ENCODE measurements at places on chromosomes 12 and 14. TPM values are rescaled to one million over a fixed set of nuclear protein-coding genes. Genes with fewer than 3 reads are reported as not detected.
A peak's percentile ranks its signal among the peaks of the same experiment; 100 is the strongest.

AQP2 gene
- total RNA-seq, result not detected

- no peaks in the 10 kb centered on the region for H3K36me3 ChIP-seq
- H3K4me1 ChIP-seq, result peaks cover 5% of the 10 kb centered on the region
Observed at GRCh38 chr12:94147991-94148738, at the start of gene PLXNC1. Gene PLXNC1 (plus strand): TSS chr12:94148577. CDS start chr12:94148972, 395 bp downstream.

DNA sequence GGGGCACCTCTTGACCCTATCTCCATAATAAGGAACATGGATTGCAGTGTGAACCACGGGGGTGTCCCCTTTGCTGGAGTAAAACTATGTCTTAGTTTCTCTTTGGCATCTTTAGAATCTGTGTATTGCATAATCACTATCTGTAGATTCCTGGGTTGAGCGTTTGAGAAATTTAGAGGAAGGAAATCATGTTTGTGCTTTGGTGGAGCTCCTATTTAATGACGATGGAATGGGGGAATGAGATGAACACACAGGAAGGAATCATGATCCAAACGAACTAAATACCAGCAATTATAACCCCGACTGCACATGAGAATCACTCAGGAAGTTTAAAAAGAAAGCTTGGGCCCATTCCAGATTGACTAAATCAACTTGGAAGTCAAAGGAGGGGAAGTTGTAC is 1.3 kb upstream of the MYG1 start:
- H3K36me3 ChIP-seq, result peaks cover 8% of the 10 kb centered on the region
- no peaks in the 10 kb centered on the region for H3K27me3 ChIP-seq
- DNase-seq, result no peak
- H3K4me3 ChIP-seq, result no peak overlapping the region

PRKAG1 gene
- total RNA-seq, result 18.2 TPM

ANKRD33 gene
- total RNA-seq, result not detected

- no peak for DNase-seq
- H3K36me3 ChIP-seq, result no peaks in the 10 kb centered on the region
- H3K27me3 ChIP-seq, result no peaks in the 10 kb centered on the region
- no peak overlapping the region for H3K4me3 ChIP-seq
- no peak overlapping the region for H3K27ac ChIP-seq
Observed at GRCh38 chr12:48536602-48537001, 11.2 kb downstream of the OR8S1 start.

DNA sequence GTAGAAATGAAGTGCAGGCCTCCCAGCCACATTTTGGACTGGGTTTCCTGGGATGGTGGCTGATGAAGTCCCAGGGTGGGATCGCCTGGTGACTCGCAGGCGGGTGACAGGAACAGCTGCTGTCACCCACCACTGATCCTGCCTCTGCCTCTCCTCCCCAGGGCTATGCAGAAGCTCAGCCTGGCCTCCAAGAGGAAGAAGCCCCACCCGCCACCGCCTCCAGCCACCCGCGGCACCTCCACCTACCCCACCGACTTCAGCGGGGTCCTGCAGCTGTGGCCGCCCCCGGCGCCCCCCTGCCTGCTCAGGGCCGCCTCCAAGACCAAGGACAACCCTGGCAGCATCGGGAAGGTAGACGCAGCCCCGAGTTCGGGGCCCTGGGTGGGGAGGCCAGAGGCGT is 28.3 kb downstream of the KIF26A start:
- no peak overlapping the region for H3K4me3 ChIP-seq
- DNase-seq, result no peak
- no peak overlapping the region for H3K27ac ChIP-seq
- no peaks in the 10 kb centered on the region for H3K4me1 ChIP-seq
- no peaks in the 10 kb centered on the region for H3K27me3 ChIP-seq

AEBP2 gene
- total RNA-seq, result 10.5 TPM

- no peak overlapping the region for H3K4me3 ChIP-seq
- H3K27me3 ChIP-seq, result no peaks in the 10 kb centered on the region
- DNase-seq, result peak; percentile 25
- H3K4me1 ChIP-seq, result no peaks in the 10 kb centered on the region
Observed at GRCh38 chr14:33589334-33589733, 361.5 kb downstream of the EGLN3 start.

KLRK1 gene
- total RNA-seq, result 0.32 TPM

DNA sequence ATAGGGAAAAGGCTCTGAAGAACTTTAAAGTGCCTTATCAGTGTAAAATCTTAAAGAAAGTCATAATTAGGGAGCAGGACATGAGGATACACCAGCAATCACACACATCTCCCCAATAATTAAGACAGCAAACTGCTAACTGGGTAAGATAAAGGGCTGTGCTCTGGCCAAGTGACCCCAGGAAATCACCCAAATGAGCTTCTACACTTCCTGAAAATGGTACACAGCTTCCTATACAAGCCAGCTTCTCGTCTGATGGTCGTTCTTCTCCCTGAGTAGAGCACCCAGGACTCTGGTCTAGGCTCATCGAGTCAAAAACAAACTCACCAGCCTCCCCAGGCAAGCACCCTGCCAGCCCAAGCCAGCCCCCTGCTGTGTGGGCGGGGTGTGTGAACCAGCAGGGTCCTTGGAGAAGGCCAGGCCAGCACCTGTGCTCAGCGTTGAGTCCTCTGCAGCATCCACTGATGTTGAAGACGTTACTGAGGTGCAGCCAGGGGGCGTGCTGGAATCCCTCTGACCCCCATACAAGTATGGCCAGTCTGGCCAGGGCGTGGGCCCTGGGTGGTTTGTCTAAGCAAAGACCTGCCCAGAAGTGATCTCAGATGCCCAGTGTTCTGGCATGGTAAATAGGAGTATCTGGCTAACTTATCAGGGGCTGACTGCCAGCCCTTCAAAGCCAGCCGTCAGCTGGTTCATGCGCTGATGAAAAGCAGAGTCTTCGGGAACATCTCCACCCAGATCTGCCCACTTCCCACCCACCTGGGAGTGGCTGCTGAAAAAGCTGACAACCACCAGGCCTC is 41.4 kb downstream of the ACTN1 start:
- H3K27me3 ChIP-seq, result no peaks in the 10 kb centered on the region
- no peak overlapping the region for H3K4me3 ChIP-seq
- H3K4me1 ChIP-seq, result peaks cover 84% of the 10 kb centered on the region
- peak; percentile 42 for DNase-seq
- H3K36me3 ChIP-seq, result no peaks in the 10 kb centered on the region
- peak overlapping the region; percentile 49 for H3K27ac ChIP-seq

DNA sequence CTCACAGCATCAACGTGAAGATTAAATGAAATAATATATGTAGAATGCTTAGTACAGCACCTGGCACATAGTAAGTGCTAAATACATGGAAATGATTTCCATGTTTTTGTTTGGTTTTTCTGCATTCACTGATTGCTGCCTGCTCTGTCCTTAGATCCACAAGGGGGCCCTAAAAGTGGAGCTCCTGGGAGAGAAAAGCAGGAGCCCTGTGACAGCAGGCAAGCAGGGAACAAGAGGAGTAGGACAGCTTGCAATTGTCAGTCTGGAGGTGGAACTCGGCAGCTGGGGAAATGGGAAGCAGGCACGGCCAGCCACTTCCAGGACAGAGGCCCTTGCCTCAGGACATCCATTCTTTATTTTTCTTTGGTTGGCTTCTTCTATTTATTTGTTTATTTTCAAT is 292.9 kb downstream of the BMP4 start:
- no peaks in the 10 kb centered on the region for H3K4me1 ChIP-seq
- DNase-seq, result no peak
- H3K27ac ChIP-seq, result no peak overlapping the region
- no peaks in the 10 kb centered on the region for H3K27me3 ChIP-seq
- H3K36me3 ChIP-seq, result no peaks in the 10 kb centered on the region
- H3K4me3 ChIP-seq, result no peak overlapping the region

DCP1B gene
- total RNA-seq, result 6.7 TPM

MYF6 gene
- total RNA-seq, result not detected
